Cerebellum (tissue), 4 donors: ENCODE measurements at places on chromosomes 11 and 22.

- no peak for DNase-seq
Observed at GRCh38 chr11:12100429-12100828, 10.0 kb upstream of the MICAL2 start.

DNA sequence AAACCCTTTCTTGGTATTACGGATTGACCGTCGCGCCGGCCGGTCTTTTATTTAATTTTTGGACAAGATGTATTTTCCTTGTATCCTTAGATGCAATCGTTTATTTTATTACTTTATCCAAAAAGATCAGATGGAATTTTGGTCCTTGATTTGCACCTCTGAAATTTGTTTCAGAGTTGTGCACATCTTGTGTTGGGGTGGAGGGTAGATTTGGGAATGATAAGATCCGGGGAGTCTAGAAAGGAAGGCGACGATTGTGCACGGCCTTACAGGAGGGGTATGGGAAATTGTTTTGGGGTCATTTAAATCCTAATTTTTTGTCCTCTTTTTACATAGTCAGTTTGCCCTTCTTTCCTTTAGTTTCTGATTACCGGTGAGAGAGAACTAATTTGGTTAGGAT lies 1.4 kb downstream of the KDM2A start:
- no peak for DNase-seq

DNA sequence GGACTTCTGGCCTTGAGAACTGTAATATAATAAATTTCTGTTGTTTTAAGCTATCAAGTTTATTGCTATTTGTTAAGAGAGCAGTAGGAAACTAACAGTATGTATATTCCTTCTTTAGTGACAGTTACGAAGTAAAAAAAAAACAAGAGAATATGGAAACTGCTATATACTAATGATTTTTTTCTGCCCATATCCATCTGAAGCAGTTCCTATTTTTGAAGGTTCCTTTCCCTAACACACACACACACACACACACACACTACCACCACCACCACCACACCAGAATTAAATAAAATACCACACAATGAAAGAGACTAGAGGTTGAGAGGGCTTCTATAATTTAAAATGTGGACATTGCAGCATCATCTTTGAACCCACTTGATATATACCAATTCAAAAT lies 44.4 kb upstream of the CARD18 start:
- DNase-seq = no peak

- DNase-seq = no peak
Observed at GRCh38 chr11:113534625-113535024, 59.4 kb upstream of the DRD2 start.

- DNase-seq = no peak
Observed at GRCh38 chr11:4211991-4212390, 117.4 kb downstream of the RRM1 start.
